ENCODE measurements at places on chromosomes 2 and 18.
A peak's percentile ranks its signal among the peaks of the same experiment; 100 is the strongest.

DNA sequence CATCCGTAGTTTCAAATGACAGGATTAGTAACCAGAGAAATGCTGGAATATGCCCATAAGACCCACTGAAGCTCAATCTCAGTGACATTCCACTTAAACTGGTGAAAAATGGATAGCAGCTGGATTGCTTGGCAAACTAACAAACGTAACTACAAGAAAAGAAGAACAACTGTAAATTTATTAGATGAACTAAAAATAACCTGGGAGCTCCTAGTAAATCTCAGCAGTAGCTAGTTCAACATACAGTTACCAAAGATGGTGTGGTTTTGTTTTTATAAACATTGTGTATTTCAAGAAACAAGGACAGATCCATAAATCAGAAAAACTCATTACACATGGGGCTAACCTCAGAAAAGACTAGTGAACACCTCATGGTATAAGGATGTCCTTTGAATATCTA is 531.9 kb downstream of the XIRP2 start:
- no peak for DNase-seq

DNA sequence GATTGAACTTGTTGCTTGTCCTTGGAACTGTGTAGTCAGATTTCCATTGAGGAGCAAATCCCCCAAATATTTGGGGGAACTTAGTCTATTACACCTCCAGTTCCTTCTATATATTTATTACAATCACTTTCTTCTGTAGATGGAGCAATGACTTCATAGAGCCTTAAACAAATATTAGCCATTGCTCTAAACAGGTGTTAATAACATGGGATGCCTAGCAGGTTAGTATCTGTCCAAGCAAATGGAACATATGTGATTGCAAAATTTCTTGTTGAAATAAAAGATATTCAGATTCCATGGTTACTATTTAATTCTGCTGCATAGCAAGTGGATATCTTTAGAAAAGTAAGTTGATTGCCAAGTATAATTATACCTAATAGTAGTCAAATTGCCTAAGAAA is 207.6 kb upstream of the NABP1 start:
- DNase-seq: no peak

- no peak for DNase-seq
Measured at GRCh38 chr2:41958251-41958650, 89.6 kb upstream of the PKDCC start.

GRCh38 chr2:67798541-67799160 is 264.2 kb downstream of the C1D start:
- DNase-seq: no peak

DNA sequence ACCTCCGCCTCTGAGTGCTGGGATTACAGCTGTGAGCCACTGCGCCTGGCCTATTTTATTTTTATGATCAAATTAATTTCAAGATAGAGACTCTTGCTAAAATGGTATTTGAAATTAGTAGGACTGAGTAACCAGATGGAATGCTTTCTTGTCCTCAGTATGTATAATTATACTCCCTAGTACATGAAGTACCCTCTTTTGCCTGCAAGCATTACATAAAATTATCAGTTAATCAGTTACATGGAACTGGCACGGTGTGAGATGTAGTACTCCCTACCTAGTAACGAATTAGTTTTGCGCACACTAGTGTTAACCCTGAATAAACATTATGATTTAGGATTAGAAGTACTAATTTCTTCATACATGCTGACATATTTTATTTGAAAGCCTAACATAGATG is 41.6 kb downstream of the RBBP8 start:
- no peak for DNase-seq

GRCh38 chr2:44741507-44741906 is 200.0 kb upstream of the SIX3 start:
- DNase-seq: no peak

- DNase-seq: peak; percentile 69
Measured at GRCh38 chr2:112048887-112049286, 6.2 kb upstream of the TMEM87B start.

- DNase-seq: no peak
Measured at GRCh38 chr2:118388771-118389170, 300.5 kb downstream of the INSIG2 start.

- no peak for DNase-seq
Measured at GRCh38 chr2:174901075-174901474, 104.1 kb downstream of the CHN1 start.

DNA sequence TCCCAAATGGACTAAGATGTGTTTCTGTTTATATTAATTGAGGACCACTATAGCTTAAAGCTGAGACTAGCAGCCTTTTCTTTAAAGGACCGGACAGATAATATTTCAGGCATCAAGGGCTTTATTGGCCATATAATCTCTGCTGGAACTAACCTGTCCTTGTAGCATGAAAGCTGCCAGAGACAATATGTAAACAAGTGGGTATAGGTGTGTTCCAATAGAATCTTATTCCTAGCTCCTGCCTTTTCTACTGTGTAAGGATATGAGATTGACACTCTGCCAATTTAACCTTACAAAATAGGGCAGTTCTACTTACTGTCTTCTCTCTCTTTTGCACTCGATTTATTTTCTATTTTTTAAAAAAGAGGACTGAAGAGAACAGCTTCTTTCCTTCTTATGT is 74.0 kb downstream of the RHBDD1 start:
- no peak for DNase-seq

DNA sequence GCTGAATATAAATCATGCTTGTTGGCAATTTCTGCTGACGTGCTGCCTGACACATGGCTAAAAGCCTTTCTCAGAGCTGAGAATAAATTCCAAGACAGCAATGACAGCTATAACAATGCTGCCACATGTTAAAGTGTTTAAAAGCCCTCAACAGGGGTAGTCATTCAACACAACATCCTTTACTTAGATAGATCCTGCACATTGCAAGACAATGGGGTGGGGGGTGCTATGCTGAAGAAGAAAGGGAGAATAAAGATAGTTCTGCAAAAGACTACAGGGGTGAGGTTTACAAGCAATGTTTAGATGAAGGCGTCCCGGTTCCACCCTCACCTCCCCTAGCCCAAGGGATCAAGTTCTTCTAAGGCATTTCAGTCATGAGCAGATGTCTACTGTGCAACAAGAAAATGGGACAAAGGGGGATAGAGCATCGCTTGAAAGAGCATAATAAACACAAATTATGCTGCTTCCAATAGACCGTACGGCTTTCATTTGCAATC is 291.0 kb upstream of the ACVR2A start:
- no peak for DNase-seq

DNA sequence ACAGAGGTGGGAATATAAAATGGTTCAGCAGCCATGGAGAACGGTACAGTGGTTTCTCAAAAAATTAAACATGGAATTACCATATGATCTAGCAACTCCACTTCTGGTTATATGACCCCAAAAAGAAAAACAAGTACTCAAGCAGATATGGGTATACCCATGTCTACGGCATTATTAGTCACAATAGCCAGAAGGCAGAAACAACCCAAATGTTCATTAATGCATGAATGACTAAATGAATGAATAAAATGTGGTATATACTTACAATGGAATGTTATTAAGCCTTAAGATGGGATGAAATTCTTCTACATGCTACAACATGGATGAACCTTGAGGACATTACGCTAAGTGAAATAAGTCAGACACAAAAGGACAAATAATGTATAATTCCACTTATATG is 266.8 kb upstream of the FBXO11 start:
- no peak for DNase-seq

DNA sequence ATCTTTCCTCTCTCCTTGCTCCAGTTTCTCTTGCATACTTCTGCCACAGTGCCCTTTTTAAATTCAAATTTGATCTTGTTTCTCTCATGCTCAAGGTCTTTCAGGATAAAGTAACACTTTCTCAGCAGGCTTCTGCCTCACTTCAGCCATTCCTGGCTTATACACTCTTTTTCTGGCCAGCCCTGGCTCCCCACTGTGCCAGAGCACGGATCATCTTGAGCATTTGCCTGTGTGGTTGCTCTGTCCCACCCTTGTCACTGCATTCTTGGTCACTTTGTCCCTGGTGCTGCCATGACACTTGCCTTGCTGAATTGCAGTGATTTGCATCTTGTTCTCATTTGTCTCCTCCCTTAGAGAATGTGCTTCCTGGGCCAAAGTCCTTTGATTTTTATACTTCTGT is 634.3 kb downstream of the TMEM182 start:
- DNase-seq: no peak

DNA sequence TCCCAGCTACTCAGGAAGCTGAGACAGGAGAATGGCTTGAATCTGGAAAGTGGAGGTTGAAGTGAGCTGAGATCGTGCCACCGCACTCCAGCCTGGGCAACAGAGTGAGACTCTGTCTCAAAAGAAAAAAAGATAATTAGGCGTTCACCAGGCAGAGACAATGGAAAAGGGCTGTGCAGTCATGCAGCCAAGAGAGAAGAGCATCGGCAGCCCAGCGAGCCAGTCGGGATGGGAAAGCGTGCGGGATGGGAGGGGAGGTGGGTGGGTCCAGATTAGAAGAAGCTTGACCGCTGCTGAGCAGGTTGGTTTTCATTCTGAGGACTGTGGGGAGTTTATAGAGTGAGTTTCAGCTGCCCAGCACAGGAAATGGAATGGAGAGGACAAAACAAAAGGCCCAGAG is 15.0 kb upstream of the CYS1 start:
- no peak for DNase-seq

DNA sequence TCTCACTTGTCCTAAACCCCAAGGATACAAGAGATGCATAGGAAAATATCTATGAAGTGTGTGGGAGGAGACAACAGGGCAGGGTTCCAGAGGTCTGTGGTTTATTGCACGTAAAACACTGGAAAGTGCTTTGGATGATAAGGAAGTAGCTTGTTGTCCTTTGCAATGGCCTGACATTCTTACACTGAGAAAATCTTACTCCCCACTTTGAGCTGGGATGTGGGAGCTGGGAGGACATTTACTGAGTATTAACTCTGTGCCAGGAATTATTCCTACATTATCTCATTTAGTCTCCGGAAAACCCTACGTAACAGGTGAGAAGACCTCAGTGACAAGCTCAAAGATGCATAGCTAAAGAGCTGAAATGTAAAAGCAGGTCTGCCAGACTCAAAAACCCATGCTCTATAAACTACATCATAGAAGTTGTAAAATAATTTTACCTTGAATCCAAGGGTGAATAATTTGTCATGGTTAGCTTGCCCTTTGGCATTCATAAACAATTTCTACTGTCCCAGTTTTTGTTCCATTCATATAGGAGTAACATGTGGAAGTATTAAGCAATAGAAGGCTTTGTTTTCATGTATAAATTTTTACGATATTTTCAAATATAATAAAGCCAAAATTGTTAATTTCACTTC is 9.2 kb upstream of the GALNT3 start:
- DNase-seq: no peak

DNA sequence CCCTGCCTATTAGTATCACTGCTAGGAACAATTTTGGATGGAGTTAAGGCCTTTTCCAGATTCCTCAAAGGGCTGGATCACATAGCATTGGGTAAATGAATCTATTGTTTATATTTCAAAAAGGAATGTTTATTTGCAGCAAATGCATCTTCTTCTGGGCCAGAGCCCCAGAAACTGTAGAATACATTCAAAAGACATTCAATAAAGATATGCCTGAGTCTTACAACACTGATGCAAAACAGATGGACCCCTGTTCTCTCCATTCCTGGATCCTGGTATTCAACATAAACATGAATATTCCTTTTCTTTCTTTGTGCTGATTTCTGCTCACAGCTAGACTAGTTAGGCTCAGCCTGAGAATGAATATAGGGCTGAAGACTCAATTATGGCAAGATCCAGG is 227.2 kb upstream of the KLHL29 start:
- no peak for DNase-seq

- no peak for DNase-seq
Measured at GRCh38 chr2:234632527-234633391, 135.9 kb upstream of the ARL4C start.

GRCh38 chr2:219078126-219078525 is 17.4 kb upstream of the IHH start:
- peak; percentile 18 for DNase-seq

- no peak for DNase-seq
Measured at GRCh38 chr2:88247531-88247930, 77.4 kb downstream of the THNSL2 start.

- DNase-seq: peak; percentile 83
Measured at GRCh38 chr18:54257015-54257414, 12.3 kb upstream of the POLI start.

GRCh38 chr2:4134551-4135550 is 431.5 kb downstream of the DCDC2C start:
- DNase-seq: peak; percentile 27

GRCh38 chr2:220707261-220707660 is 864.8 kb downstream of the EPHA4 start:
- no peak for DNase-seq

DNA sequence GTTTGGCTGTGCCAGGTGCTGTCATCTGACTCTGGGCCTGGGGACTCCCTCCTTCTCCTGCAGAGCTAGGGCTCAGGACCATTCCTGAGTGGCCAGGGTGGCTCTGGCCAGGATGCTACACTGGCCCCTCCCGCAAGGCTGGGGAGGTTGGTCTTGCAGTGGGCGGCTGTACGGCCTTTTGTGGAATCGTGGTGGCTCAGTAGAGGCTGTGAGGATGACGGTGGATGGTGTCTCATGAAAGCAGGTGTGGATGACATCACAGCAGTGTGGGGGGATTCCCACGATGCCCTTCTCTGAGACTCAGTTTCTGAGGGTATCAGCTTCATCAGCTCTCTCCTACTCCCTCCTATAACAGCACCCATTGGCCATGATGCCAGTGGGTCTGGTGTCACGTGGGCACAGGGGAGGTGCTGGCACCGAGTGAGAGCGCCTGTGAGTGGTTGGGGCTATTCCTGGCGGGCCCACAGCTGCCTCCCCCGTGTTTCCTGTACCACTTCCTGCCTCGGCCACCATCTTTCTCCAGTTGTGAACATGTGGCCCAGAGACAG is 144.2 kb upstream of the HDAC4 start:
- no peak for DNase-seq

- no peak for DNase-seq
Measured at GRCh38 chr2:200679127-200679526, 93.3 kb downstream of the AOX1 start.

DNA sequence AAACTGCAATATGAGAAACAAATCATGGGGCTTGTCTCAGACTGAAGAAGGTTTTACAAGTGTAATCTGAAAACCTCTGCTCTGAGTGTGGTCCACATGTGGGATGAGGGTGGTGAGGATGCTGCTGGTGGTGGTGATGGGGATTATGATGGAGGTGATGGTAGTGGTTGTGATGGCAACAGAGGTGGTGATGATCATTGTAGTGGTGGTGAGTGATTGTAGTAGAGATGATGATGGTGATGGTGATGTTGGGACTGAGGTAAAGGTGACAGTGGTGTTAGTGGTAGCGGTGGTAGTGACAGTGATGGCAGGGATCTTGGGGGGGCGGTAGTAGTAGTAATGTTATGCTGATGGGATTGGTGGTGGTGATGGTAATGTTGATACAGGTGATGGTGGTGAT is 217.8 kb downstream of the ANAPC1 start:
- no peak for DNase-seq

- DNase-seq: peak; percentile 0
Measured at GRCh38 chr2:117786520-117786919, 28.0 kb upstream of the DDX18 start.

- no peak for DNase-seq
Measured at GRCh38 chr2:28543316-28544035, 47.6 kb downstream of the PLB1 start.

GRCh38 chr18:76252880-76253279 is 242.2 kb downstream of the ZNF516 start:
- no peak for DNase-seq

GRCh38 chr2:66850376-66850775 is 415.5 kb downstream of the MEIS1 start:
- DNase-seq: no peak

- DNase-seq: no peak
Measured at GRCh38 chr2:130787841-130788240, 32.5 kb downstream of the AMER3 start.
